ENCODE measurements at places on chromosomes 1 and 21.

- H3K36me3 ChIP-seq: peaks cover 11% of the 10 kb centered on the region
- no peaks in the 10 kb centered on the region for H3K27me3 ChIP-seq
- no peak overlapping the region for H3K4me3 ChIP-seq
- peaks cover 27% of the 10 kb centered on the region for H3K4me1 ChIP-seq
These were observed 5.1 kb upstream of the SPATC1L start for GRCh38 chr21:46189213-46189958.

DNA sequence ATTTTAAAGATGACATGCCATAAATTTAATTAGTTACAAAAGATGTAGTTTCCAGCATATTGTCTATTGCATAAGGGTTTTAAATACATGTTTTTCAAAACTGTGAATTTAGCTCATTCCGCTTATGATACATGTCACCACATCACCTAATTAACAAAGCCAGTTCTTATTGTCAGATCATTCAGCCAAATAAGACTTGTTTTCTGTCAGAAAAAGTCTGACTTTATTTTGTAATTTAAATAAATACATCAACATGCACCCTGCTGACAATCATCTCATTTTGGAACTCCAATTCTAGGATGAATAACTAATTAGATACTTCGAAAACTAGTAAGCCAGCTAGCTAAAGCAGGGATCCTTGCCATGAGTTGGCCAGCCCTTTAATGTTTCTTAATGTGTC, 110.9 kb upstream of the APP start:
- H3K27ac ChIP-seq: no peak overlapping the region
- no peak overlapping the region for H3K4me3 ChIP-seq
- H3K27me3 ChIP-seq: no peaks in the 10 kb centered on the region
- DNase-seq: no peak
- H3K4me1 ChIP-seq: no peaks in the 10 kb centered on the region

DNA sequence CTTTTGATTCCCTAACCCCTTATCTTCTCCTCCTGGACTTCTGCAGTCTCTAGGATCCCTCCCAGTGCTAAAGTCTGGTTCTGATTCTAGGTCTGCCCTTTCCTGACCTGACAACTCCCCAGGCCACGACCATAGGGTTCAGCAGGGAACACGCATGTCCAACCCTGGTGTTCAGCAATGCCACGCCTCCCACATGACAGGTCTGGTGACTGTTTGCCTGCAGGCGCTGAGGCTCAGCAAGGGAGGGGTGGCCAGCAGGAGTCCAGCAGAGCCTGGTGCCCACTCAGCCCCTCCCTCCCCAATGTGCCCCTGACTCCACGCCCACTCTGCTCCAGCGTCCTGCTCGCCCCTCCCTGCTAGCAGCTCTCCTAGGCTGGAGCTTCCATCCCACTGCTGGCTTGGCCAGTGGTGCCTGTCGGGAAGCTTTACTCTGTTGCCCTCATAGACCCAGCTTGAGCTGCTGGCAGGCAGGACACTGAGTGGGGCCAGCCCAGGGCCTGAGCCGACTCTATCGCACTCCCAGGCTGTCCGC, 17.3 kb downstream of the SLC9A1 start:
- no peak overlapping the region for H3K27ac ChIP-seq
- H3K4me3 ChIP-seq: no peak overlapping the region
- peaks cover 4% of the 10 kb centered on the region for H3K4me1 ChIP-seq
- no peaks in the 10 kb centered on the region for H3K27me3 ChIP-seq
- H3K36me3 ChIP-seq: no peaks in the 10 kb centered on the region

DNA sequence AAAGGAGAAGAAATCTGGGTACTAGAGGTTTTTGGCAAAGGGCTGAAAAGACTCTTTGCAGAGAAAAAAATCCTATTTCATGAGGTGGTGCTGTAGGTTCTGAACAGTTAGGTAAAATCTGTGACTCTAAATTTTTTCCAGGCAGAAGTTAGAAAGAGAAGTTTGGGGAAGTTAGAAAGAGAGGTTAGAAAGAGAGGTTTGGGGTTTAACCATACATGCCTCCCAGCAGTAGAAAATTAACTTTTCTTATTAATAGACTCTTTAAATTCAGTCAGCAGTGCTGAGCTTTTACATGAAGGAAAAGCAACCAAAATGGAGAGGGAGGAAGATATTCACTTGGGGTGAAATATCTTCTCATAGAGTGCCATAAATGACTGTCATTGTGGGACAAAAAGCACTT, 12.2 kb downstream of the AMY1C start:
- H3K27ac ChIP-seq: no peak overlapping the region
- no peaks in the 10 kb centered on the region for H3K36me3 ChIP-seq
- H3K4me3 ChIP-seq: no peak overlapping the region
- no peaks in the 10 kb centered on the region for H3K27me3 ChIP-seq

- no peak for DNase-seq
- no peak overlapping the region for H3K4me3 ChIP-seq
These were observed 3.4 kb downstream of the PROK1 start for GRCh38 chr1:110454328-110454727.

GRCh38 chr1:56202796-56203492, 376.4 kb downstream of the PLPP3 start:
- H3K4me1 ChIP-seq: no peaks in the 10 kb centered on the region
- H3K27me3 ChIP-seq: no peaks in the 10 kb centered on the region
- no peak overlapping the region for H3K27ac ChIP-seq
- H3K36me3 ChIP-seq: no peaks in the 10 kb centered on the region

GRCh38 chr21:26041431-26042180, 129.0 kb downstream of the APP start:
- no peaks in the 10 kb centered on the region for H3K4me1 ChIP-seq
- no peak overlapping the region for H3K4me3 ChIP-seq
- no peak for DNase-seq
- H3K27ac ChIP-seq: no peak overlapping the region
- H3K36me3 ChIP-seq: peaks cover 13% of the 10 kb centered on the region
- no peaks in the 10 kb centered on the region for H3K27me3 ChIP-seq

- no peaks in the 10 kb centered on the region for H3K36me3 ChIP-seq
- no peak for DNase-seq
- no peak overlapping the region for H3K27ac ChIP-seq
- H3K27me3 ChIP-seq: no peaks in the 10 kb centered on the region
These were observed 62.4 kb upstream of the DIRAS3 start for GRCh38 chr1:68112835-68113243.

- H3K36me3 ChIP-seq: no peaks in the 10 kb centered on the region
- H3K27ac ChIP-seq: no peak overlapping the region
- DNase-seq: no peak
- H3K27me3 ChIP-seq: no peaks in the 10 kb centered on the region
- no peak overlapping the region for H3K4me3 ChIP-seq
- peaks cover 4% of the 10 kb centered on the region for H3K4me1 ChIP-seq
These were observed 14.9 kb upstream of the MED18 start for GRCh38 chr1:28313702-28314546.

DNA sequence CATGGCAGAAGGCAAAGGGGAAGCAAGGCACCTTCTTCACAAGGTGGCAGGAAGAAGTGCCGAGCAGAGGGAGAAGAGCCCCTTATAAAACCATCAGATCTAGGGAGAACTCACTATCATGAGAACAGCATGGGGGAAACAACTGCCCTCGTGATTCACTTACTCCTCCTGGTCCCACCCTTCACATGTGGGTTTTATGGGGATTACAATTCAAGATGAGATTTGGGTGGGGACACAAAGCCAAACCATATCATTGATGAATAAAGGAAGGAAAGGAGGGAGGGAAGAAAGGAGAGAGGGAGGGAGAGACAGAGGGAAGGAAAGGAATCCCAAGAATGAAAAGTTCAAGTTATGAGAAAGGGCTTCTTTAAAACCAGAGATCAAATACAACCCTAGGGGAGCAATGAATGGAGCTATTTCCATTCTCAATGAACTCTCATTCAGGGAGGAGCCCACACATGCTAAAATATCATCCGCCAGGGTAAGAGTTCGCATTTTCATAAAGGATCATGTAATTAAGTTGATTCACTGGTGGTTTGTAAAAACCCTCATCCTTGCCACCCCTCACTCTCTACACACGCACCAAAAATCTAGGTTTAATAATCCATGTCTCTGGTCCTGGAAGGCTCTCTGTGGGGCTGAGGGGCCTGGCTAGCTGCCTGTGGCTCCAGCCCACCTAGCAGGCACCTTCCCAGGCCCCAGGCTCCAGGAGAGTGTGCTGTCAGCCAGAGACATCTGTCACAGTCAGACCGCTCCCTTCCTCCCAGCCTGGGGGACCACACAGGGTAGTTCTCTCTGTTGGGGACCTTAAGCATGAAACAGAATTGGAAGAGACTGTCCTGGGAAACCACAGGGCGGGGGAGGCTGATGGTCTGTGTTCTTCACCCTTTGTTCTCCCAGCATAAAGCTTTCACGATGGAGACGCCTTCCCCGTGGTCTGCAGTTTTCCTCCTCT, 94.0 kb downstream of the CCDC185 start:
- no peaks in the 10 kb centered on the region for H3K36me3 ChIP-seq
- no peaks in the 10 kb centered on the region for H3K27me3 ChIP-seq
- peak; percentile 54 for DNase-seq
- no peak overlapping the region for H3K4me3 ChIP-seq
- peaks cover 16% of the 10 kb centered on the region for H3K4me1 ChIP-seq

GRCh38 chr1:208757846-208758245, 513.7 kb upstream of the PLXNA2 start:
- 0 out of 2 replicates have a peak, but pooled peaks cover 2% of the 10 kb centered on the region for H3K4me1 ChIP-seq
- no peak overlapping the region for H3K27ac ChIP-seq
- H3K36me3 ChIP-seq: no peaks in the 10 kb centered on the region
- H3K4me3 ChIP-seq: no peak overlapping the region

- no peak overlapping the region for H3K27ac ChIP-seq
- no peaks in the 10 kb centered on the region for H3K27me3 ChIP-seq
- DNase-seq: peak; percentile 45
- no peaks in the 10 kb centered on the region for H3K4me1 ChIP-seq
- no peak overlapping the region for H3K4me3 ChIP-seq
These were observed 5.3 kb upstream of the MROH9 start for GRCh38 chr1:170929835-170930554.

GRCh38 chr1:97270508-97271307, 549.1 kb downstream of the PTBP2 start:
- H3K4me3 ChIP-seq: no peak overlapping the region
- no peaks in the 10 kb centered on the region for H3K36me3 ChIP-seq
- H3K27me3 ChIP-seq: no peaks in the 10 kb centered on the region
- DNase-seq: no peak
- H3K27ac ChIP-seq: no peak overlapping the region

DNA sequence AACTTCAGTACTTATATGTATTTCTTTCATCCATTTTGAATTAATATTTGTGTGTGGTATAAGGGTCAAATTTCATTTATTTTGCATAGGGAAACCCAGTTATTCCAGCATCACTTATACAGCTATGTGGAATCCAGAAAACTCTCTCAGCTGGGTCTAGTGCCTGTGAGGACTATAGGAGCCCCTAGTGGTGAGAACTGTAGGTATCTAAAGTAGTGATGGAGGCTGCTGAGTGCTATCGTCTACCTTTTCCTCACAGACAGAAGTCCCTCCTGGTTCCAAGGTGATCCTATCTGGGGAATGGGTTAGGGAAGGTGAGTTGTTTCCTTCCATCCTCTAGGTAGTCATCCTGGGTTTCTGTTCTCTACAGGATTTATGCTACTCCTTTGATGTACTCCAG, 352.0 kb upstream of the C1orf87 start:
- H3K36me3 ChIP-seq: no peaks in the 10 kb centered on the region
- no peaks in the 10 kb centered on the region for H3K4me1 ChIP-seq
- no peak overlapping the region for H3K27ac ChIP-seq
- H3K4me3 ChIP-seq: no peak overlapping the region

DNA sequence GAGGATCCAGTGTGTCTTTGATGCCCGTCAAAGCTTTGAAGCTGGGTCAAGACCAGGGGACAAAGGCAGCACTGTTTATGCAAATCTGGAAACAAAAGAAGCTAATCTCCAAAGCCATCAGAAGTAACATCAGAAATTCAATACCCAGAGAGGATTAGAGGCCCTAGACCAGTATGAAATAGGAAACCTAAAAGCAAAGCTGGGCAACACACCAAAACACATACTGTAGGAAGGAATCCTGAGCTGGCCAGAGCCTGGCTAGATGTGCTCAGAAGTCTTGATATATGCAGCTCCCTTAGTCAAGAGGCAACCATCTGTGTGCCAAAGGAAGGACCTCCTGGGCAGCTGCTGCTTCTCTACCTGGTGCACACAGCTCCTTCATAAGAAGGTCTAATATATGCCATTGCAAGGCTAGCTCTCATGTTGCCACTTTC, 12.3 kb downstream of the COLGALT2 start:
- H3K27me3 ChIP-seq: no peaks in the 10 kb centered on the region
- 0 out of 2 replicates have a peak, but pooled peaks cover 3% of the 10 kb centered on the region for H3K4me1 ChIP-seq
- DNase-seq: no peak
- H3K4me3 ChIP-seq: no peak overlapping the region
- H3K27ac ChIP-seq: no peak overlapping the region

- no peaks in the 10 kb centered on the region for H3K27me3 ChIP-seq
- H3K4me3 ChIP-seq: no peak overlapping the region
- H3K27ac ChIP-seq: no peak overlapping the region
- no peaks in the 10 kb centered on the region for H3K36me3 ChIP-seq
- no peak for DNase-seq
These were observed 390.1 kb downstream of the PCP4 start for GRCh38 chr21:40257342-40257741.

- H3K4me3 ChIP-seq: no peak overlapping the region
- peaks cover 5% of the 10 kb centered on the region for H3K4me1 ChIP-seq
- H3K36me3 ChIP-seq: no peaks in the 10 kb centered on the region
These were observed 20.3 kb upstream of the SLC5A9 start for GRCh38 chr1:48202030-48202752.

DNA sequence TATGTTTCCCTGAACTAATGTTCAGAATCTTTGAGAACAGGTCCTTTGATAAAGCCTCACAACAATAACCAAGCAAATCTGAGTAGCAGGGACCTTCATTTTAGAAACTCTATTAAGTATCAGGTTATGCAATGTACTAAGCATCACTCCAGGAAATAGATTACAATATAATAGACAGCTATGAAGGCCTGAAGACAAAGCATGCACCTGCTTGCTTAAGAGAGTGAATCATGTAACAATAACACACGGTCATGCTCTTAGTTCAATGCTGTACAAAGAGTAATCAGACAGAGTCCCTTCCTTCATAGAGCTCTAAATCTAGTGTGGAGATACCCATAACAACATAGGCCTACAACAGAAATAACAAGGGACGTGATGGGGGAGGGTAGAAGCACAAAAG, 8.1 kb upstream of the CMPK1 start:
- H3K36me3 ChIP-seq: no peaks in the 10 kb centered on the region
- no peak for DNase-seq
- no peaks in the 10 kb centered on the region for H3K4me1 ChIP-seq
- H3K4me3 ChIP-seq: no peak overlapping the region
- no peak overlapping the region for H3K27ac ChIP-seq
